ENCODE measurements at places on chromosomes 2 and 18. TPM values are rescaled to one million over a fixed set of nuclear protein-coding genes. Genes with fewer than 3 reads are reported as not detected.

- DNase-seq, result peak; percentile 45
These were observed 99.9 kb downstream of the NFATC1 start for GRCh38 chr18:79495591-79496071.

DNA sequence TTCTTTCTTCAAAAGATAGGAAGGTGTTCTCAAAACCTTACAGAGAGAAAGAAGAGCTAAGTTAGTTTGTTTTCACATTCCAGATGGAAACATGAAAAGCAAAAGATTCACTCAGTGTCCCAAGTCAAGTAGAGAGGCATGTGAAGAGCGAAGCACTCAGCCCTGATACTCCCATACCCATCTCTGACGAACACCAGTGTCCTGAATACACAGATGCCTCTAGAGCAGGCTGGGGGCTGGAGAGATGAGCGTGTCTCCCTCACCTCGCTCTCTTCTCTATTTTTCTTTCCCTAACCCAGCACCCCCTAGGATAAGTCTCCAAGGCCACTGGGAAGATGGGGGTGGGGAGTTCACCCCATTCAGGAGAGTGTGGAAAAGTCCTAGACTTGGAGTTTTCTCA lies 227.8 kb downstream of the TMEM163 start:
- no peak for DNase-seq

The PAX3 gene
- 10.6 TPM for total RNA-seq

GRCh38 chr2:222398446-222398885 lies 25.9 kb upstream of the SGPP2 start:
- no peak for DNase-seq

DNA sequence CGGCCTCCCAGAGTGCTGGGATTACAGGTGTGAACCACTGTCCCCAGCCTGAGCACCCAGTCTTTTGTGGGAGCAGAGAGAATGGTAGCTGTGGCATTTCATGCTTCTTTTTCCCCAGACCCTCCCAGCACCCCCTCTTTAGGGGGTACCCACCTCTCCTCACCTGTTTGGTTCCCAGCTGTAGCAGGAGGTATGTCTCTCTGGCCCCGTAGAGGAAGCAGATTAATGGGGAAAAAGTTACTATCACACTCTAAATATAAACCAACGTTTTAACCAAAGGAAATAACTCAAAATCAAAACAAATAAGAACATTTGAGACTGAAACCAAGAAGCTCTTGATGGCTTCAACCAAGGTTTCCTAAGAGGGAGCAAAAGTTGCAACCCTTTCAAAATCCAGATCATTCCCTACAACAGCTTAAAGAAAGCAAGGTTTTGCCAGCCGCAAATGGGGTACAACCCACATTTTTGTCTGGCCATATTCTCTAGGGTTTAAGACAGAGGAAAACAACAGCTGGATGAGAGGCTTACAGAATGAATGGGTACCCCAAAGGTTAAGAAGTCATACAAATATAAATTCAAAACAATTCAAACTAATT lies 8.0 kb downstream of the RNF125 start:
- no peak for DNase-seq

GRCh38 chr2:118992740-118993391 lies 50.9 kb downstream of the MARCO start:
- DNase-seq, result no peak

- DNase-seq, result no peak
These were observed 738.9 kb upstream of the SALL3 start for GRCh38 chr18:78240627-78241252.

The POTEI gene
- total RNA-seq, result not detected

DNA sequence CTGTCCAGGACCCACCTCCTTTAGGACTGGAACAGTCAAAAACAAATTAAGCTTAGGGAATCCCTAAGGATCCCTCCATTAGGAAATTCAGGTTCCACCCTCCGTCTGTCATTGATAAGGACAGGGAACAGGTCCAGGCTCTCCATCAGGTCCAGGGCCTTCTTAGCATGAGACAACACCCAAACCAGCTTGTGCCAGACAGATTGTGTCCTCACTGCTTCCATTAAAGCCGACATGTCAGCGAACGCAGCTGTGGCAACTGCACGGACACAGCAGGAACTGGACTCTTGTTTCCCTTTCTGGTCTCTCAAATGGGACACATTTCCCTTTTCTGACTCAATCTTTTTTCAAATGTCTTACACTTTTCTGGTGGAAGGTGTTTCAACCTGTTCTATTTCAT lies 81.4 kb downstream of the BCL11A start:
- no peak for DNase-seq

- no peak for DNase-seq
These were observed 106.2 kb upstream of the ZFP36L2 start for GRCh38 chr2:43332653-43333052.

The TCF23 gene
- total RNA-seq, result not detected

The ADRA2B gene
- total RNA-seq, result 1.4 TPM

- DNase-seq, result no peak
These were observed 1579.0 kb upstream of the NXPH2 start for GRCh38 chr2:140359056-140359771.

- no peak for DNase-seq
These were observed 140.5 kb downstream of the LRP2 start for GRCh38 chr2:169221745-169222369.

The MATN3 gene
- total RNA-seq, result 0.76 TPM

DNA sequence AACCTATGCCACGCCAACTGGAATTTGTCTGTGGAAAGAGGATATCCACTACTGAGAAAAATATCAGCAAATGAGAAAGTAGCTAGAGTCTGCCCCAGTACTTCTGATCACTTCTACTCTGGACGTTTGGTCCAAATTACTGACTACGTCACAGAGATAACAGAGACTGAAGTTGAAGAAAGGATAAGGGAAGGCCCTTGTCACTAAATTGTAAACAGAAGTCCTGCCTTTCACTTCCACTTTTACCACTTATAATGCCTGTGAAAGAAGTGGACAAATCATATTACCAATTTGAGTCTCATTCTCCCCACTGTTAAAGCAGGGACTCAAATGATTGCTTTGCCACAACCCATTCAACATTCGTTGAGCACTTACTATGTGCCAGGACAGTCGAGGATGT lies 173.9 kb upstream of the ERBB4 start:
- no peak for DNase-seq

DNA sequence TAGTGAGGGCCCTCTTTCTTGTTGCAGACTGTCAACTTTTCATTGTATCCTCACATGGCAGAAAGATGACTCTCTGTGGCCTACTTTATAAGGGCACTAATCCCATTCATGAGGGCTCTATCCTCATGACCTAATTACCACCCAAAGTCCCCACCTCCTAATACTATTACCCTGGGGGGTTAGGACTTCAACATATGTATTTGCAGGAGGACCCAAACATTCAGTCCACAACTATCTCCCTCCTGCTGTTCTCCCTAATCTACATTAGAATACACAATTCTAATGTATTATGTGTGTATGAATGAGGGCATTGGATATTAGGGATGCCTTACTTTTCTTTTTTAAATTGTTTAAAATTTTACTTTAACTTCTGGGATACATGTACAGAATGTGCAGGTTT lies 246.0 kb upstream of the TANK start:
- no peak for DNase-seq

The CXCR2 gene
- 4.8 TPM for total RNA-seq

The HOXD12 gene
- total RNA-seq, result not detected

DNA sequence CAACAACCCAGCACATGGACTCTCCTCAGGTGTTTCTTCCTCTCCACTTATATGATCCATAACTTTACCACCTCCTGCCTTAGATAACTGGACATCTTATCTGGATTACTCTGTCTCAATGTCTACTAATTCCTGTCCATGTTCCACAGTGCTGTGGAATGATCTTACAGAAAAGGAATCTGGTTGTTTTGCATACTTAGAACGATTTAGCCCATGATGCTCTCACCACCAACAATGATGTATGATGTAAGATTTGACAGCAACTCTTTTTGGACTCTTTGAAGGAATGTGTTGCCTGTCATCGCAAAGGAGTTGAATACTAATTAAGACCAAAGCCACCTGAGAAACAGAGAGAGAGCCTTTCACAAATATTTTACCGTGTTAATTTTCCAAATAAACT lies 37.7 kb upstream of the SYT4 start:
- DNase-seq, result no peak

DNA sequence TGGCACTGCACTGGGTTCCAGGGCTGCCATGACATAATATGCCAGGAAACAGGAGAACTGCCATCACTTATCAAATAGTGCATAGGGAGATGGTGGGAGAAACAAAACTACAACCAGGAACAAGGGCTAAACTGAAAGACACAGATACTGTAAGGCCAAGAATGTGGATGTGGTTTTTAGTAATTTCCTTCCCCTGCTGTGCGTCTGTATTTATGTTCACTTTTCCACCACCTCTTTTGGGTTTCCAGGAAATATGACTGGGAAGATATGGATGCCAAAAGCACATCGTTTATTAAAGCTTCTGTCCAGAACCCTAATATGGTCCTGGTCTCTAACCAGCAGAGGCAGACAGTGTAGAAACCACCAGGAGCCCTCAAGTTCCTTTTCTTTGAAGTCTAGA lies 759.7 kb upstream of the FANCL start:
- DNase-seq, result no peak

- no peak for DNase-seq
These were observed 65.7 kb upstream of the ZNF236 start for GRCh38 chr18:76756531-76757253.

The ACADL gene
- 8.8 TPM for total RNA-seq

Measured in suprapubic skin (tissue), 4 donors.